ENCODE measurements at places on chromosomes 1 and 21. TPM values are rescaled to one million over a fixed set of nuclear protein-coding genes. Genes with fewer than 3 reads are reported as not detected.

LRRIQ3 gene
- 0.23 TPM for polyA plus RNA-seq

RAB3B gene
- 0.44 TPM for polyA plus RNA-seq

DNA sequence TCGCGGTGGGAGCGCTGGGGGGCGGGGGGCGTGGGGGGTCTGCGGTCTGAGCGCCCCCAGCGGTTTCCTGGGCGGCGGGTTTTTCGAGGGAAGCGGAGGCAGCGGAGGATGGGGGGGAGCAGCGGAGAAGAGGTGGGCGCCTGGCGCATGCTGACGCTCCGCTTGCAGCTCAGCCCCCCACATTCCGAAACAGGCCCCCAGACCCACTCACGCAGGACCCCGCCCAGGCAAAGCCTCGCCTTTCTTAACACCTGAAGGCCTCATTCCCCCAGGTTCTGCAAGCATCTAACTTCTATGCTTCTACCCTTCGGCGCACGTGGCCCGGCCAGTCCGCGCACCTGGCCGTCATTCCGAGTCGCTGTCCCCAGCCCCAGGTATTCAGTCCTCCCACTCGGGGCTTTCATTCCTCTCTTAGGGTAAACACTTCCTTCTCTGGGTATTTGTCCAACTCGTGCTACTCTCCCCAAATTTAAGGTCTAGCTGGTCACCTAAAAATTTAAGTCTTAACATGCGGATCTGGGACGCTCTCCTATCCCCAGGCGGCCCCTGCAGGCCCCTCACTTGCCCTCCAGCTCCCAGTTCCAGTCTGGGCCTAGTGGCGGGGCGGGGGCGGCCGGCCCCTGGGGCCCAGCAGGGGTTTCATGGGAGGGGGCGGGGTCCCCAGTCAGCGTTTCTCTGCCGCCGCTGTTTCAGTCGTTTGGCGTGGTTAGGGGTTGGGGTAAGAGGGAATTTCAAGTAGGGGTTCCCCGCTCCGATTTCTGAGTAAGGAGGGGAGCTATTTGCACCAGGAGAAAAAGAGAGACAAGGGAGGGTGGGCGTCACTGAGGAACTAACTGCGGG, 2.8 kb upstream of the ZBTB7B start:
- DNase-seq, result no peak

DNA sequence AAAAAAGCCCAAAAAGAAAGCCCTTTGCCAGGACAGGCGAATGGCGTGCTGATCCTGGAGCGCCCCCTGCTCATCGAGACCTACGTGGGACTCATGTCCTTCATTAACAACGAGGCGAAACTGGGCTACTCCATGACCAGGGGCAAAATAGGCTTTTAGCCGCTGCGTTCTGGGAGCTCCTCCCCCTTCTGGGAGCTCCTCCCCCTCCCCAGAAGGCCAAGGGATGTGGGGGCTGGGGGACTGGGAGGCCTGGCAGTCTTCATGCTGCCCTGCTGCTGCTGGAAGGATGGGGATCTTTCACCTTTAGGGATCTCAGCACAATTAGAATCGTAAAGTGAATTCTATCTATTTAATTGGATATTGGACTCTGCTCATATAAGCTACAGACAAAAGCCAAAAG, 3.6 kb downstream of the TPRG1L start:
- DNase-seq, result no peak

DNA sequence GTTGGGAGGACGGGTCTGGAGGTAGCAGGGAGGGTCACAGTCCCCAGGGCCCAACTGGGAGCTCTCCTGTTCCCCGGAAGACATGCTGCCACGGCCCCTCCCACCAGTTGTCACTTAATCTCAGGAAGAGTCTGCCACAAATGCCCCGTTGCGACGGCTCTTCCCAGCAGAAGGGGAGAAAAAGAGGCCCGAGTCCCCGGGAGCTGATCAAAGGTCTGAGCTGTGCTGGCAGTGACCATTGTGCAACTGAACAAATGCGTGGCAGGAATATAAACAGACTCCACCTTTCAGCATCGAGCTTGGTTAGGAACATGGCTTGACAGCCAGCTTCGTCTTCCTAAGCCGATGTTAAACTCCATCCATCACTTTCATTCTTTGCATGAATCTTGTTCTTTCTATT, 27.8 kb upstream of the ZBTB21 start:
- DNase-seq, result no peak

GRCh38 chr21:33755354-33755753, 113.1 kb downstream of the ITSN1 start:
- DNase-seq, result no peak

- no peak for DNase-seq
These were observed 31.9 kb downstream of the OTUD7B start for GRCh38 chr1:149978547-149979023.

Data from urinary bladder (tissue), 4 donors.